ENCODE measurements at places on chromosomes 5 and 9.

DNA sequence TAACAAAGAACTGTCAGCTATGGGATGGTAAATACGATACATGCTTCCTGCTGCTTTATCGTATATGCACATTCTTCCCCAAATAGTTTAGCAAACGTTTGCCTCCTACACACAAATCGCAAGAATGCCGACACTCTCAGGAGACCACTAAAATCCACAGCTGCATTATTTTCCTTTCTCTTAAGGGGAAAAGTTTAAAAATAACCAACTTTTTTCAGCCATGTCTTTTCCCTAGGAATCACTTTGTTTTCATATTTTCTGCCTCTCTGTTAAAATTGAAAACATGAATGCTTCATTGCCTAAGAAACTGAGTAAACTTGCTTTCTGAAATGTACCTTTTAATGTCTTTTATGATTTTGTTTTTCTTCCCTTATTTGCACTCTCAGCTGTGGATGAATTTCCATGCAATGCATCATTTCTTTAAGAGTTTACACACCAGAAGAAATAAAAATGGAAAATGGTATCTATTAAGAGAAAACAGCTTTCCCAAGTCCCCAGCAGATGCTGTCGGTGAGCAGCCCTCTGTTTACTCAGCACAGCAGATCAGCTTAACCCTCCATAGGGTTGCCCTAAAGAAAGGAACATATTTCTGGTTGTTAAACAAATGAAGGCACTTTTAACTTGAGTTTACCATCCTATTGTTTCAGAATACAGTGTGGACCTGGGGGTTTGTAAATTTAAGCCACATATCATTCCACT lies 66.2 kb downstream of the IZUMO3 start:
- DNase-seq: no peak

DNA sequence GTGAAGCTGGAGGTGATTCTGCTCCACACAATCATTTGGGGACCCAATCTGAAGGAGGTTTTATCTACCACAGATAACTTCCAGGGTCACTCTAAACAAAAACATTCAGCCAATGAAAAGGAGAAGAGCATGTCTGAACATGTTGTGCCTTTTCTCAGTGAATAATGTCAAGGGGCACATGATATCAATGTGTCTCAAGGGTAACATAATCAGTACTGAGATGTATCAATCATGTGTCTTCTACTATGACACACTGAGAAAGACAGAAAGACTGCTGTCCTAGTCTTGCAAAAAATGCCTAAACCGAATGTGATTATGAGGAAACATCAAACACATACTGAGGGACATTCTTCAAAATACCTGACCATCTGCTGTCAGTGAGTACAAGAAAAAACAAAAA lies 25.4 kb upstream of the RASA1 start:
- no peak for DNase-seq

GRCh38 chr9:95736891-95737522 lies 138.5 kb upstream of the ERCC6L2 start:
- DNase-seq: no peak

GRCh38 chr9:129885018-129885669 lies 49.9 kb downstream of the USP20 start:
- no peak for DNase-seq

DNA sequence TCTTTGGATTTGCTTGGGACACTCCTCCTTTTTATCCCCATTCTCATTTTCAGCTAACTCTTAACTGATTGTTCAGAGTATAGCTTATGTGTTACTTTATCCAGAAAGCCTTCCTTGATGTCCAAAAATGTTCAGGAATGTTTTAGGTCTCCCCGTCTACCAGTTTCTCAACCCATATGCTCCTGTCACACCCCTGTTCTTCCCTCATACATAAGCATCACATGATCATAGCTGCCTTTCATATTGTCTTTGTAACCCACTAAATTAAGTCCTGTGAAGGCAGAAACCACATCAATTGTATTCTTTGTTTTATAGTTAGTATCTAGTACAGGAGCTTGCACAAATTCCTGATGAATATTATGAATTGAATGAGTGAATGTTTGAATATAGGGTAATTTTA lies 321.9 kb upstream of the ACTBL2 start:
- DNase-seq: no peak

DNA sequence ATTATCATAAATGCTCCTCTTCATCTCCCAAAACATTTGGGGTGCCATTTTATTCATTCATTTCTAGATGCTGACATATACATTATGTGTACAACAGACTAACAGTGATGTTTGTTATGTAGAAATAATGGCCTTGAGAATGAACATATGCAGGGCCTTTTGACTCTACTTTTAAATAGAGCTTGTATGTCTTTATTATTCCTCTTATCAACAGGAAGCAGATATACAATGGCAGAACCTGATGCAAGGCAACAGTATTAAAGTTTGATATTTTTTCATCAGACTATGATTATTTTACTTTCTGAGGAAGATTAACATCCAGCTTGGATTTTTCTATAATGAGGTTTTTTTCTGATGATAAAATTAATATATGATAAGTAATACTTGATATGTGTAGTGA lies 44.1 kb downstream of the SNX18 start:
- no peak for DNase-seq

Data from stimulated activated CD4-positive, alpha-beta T cell treated with anti-CD3 and anti-CD28 coated beads, Interleukin-2, amount 100 ng/mL, for 48 hours (primary cell).